ENCODE measurements at places on chromosomes 16 and 17.

GRCh38 chr17:50465171-50465570 is 3.5 kb downstream of the CHAD start:
- no peak for DNase-seq

GRCh38 chr17:6669479-6670212 is 18.1 kb downstream of the C17orf100 start:
- DNase-seq, result no peak

DNA sequence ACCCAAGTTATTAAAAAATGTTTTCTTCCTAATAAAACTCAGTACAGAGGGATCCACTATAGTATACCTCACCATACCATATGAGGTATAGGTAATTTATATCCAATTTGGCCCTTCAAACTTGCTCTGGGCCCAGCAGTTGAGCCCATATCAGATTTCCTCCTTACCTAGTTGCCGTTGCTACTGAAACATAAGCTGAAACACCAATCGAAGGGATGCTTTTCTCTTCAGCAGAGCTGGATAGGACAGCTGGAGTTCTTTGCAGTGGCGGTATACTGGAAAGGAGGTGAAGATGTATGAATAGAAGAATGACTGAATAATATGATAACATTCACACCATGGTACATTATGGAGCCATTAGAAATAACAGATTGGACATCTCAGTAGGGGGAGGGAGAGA is 42.7 kb downstream of the TNRC6C start:
- no peak for DNase-seq

DNA sequence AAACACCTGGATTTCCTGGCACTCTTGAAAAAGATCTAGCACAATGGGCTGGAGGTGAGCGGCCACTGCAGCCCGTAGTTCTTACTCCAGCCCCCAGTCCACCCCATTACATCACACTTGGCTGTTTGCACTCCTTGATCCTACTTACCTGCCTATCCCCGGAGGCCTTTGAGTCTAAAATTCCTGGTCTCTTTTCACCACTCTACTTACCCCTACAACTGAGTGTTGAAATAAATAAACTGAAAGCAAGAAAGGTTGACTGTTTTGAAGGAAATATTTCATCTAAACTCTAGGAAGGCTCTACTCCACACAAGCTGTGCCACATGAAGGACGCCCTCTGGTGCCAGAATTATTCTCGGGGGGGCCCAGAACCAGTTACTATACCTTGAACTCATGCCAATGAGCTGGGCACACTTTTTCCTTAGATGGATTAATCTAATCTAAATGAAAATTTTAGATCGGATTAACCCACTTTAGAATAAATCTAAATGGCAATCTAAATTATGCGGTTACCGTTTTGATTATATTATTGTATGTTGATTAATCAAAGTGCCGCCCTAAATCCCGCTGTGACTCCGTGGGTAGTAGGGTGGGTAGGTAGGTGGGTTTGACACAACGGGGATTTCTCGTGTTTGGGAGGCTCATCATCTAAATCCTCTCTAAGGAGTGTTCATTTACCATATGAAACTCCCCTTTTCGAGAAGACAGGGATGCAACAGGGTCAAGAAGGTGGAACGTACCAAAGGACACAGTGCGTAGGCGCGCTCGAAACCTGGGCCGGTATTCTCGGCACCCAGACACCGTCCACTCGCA is 651 bp upstream of the EIF1 start:
- no peak for DNase-seq

DNA sequence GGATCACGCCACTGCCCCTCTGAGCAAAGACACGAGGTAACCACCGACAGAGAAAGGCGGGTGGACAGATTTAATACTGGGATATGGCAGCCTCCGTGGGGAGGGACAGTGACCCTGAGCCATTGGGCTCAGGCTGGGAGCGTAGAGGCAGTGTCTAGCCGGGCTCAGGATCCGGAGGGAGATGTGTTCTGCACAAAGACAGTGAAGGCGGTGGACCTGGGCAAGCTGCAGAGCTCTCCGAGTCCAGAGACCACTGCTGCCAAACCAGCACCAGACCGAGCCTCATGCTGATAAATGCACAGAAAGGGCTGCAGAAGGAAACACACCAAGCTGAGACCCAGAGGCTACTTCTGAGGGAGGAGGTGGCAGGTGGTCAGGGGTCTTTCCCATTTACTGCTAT is 26.5 kb upstream of the MTSS2 start:
- DNase-seq, result no peak

- no peak for DNase-seq
These were observed 84.4 kb downstream of the DNAH9 start for GRCh38 chr17:11682646-11683045.

- no peak for DNase-seq
These were observed 5.6 kb downstream of the RAP1GAP2 start for GRCh38 chr17:2801841-2802240.

- DNase-seq, result no peak
These were observed 16.4 kb downstream of the IGF2BP1 start for GRCh38 chr17:49013311-49014213.

Measured in activated CD4-positive, CD25-positive, alpha-beta regulatory T cell (primary cell).